Brain pericyte (primary cell): ENCODE measurements at places on chromosomes 13 and 19.

- no peak for DNase-seq
These were observed 58.2 kb upstream of the EEF1AKMT1 start for GRCh38 chr13:20831933-20832332.

DNA sequence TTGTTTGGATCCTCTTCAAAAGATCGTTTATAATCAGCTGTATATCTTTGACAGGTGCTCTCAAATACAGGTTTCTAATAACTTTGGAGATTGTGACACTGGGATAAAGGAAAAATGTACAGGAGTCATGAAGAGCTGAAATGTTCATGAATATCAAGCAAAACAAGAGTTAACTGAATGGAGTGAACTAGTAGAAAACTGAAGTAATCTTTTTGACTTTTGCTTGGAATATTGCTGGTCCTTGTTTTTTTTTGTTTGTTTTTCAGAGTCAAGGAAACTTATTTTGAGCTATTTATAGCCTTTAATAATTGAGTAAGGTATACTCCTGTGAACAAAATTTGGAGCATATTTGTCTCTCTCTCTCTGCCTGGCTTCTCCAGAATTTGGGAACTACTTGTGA is 25.3 kb downstream of the MED4 start:
- no peak for DNase-seq

GRCh38 chr13:21849323-21849722 is 178.4 kb downstream of the FGF9 start:
- no peak for DNase-seq

DNA sequence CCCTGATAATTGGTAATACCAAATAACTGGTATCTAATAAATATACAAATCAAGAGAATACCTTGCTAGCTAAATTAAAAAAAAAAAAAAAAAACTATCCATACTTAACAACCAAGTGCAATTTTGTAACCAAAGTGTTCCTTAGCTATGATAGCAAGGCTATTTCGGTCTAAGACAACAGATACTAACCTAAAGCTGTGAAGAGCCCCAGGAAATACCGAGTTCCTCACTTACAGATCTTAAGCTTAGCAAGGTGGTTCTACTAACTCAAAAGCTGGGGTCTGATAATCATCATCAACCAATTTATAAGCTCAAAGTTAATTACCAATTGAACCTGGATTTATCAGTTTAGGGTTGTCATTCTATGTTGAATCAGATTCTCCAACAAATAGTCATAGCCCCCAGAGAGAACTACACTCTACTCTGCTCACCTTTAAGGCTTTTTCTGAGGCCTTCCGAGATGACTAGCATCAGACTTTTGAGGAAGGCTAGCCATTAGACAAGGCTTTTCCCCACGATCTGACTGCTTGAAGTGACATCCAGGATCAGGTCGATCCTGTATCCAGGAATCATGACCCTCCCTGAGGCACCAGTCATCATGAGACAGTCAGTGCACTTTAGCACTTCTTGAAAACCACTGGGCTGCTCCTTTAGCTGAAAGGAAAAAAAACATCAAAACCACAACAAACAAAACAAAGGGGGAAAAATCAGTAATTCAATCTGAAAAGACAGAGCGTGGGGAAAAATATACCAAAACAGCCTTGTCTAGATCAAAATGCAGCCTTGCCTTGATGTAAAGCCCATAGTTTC is 31.9 kb downstream of the INTS6 start:
- DNase-seq: no peak

GRCh38 chr13:59633290-59633689 is 530.4 kb downstream of the DIAPH3 start:
- no peak for DNase-seq
